Left renal cortex interstitium (tissue), 4 donors: ENCODE measurements at places on chromosomes 7 and 10. TPM values are rescaled to one million over a fixed set of nuclear protein-coding genes. Genes with fewer than 3 reads are reported as not detected.

PANK1 gene
- polyA plus RNA-seq = 47.1 TPM

ARMC3 gene
- polyA plus RNA-seq = 13.4 TPM

DNA sequence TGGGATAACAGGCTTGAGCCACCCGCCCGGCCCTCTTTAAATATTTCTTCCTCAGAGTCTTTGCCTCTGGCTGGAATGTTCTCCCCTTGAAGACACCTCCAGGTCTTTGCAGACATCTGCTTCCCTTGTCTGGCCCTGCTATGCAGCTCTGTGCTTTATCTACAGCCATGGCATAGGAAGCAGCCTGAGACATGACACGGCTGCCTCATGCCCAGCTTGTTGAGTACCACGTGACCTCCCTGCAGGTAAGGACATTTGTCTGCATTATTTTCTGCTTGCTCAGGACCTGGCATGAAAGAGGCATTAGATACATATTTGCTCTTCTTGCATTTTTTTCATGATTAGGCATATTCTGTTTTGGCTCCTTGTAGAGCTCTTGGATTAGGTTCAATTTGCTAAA lies 113.8 kb upstream of the KLF6 start:
- DNase-seq = no peak

- DNase-seq = no peak
Measured at GRCh38 chr7:50730446-50731400, 52.0 kb downstream of the GRB10 start.

DNA sequence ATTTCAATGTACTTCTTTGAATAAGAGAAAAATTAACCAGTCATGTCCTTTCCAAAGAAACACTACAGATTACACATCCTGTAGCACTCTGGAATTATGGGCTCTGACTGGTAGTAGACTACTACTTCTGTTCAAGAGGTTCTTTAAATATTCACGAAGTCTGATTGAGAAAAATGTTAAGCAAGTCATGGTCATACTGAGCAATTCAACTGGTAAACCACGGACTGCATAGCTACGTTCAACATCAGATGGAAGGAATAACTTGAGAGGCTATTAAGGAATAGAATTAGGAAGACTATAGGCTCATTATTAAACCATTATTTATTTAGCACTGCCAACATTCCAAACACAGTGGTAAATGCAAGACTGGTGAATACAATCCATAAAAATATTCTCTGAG lies 160.8 kb downstream of the IMMP2L start:
- DNase-seq = no peak

GRCh38 chr7:70456719-70457118 lies 675.2 kb upstream of the GALNT17 start:
- DNase-seq = no peak

GRCh38 chr10:99784727-99785441 lies 2.4 kb downstream of the ABCC2 start:
- DNase-seq = no peak
